ENCODE measurements at places on chromosomes 3 and 15.

- no peak for DNase-seq
Measured at GRCh38 chr15:38823263-38823662, 258.6 kb upstream of the RASGRP1 start.

GRCh38 chr3:98180319-98180890, 13.9 kb downstream of the OR5H15 start:
- no peak for DNase-seq

- no peak for DNase-seq
Measured at GRCh38 chr3:64799606-64800005, 111.8 kb upstream of the ADAMTS9 start.

- no peak for DNase-seq
Measured at GRCh38 chr3:46429671-46430070, 22.6 kb downstream of the CCRL2 start.

DNA sequence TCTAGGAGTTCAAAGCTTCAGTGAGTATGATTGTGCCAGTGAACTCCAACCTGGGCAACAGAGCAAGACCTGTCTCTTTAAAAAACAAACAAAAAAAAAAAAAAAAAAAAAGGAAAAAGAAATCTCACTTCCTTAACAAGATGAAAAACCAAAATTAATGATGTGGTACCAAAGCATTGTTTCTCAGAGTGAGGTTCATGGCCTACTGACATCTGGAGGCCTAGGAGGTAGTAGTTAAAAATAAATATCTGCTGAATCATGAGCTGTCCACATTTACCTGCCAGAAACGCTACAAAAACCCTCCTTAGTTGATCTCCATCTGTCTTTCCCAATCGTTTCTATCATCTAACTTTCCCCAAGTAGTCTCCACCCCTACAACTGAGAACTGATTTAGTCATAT, 51.2 kb downstream of the EPHA6 start:
- no peak for DNase-seq

- DNase-seq, result no peak
Measured at GRCh38 chr15:53536479-53537120, 222.9 kb downstream of the WDR72 start.

DNA sequence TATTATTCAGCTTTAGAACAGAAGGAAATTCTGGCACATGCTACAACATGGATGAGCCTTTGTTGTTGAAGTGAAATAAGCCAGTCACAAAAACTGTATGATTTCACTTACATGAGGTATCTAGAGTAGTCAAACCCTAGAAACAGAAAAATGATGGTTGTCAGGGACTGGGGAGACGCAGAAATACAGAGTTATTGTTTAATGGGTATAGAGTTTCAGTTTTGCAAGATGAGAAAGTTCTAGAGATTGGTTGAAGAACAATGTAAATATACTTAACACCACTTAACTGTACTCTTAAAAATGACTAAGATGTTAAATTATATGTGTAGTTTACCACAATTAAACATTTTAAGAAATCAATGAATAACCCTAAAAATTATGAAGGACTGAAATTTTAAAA, 15.8 kb downstream of the SPTSSB start:
- no peak for DNase-seq

- DNase-seq, result no peak
Measured at GRCh38 chr3:172069478-172069877, 30.1 kb downstream of the FNDC3B start.

DNA sequence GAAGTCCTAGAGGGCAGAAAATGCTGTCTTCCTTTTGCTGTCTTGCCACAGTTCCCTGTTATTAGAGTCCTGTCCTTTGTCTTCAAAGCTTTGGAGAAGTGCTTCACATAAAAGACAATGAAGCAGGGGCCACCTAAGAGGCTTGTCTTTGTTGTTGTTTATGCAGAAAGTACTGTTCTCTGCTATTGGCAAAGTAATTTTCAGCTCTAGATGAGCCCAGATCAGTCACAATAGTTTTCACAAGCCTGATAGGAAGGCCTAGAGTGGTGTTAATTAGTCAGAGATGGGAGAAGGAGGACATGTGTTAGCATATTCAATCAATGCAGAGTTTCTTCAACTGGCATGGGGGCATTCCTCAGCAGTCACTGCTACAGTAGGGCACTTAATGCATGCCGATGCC, 300.0 kb downstream of the PTPRG start:
- no peak for DNase-seq

- DNase-seq, result no peak
Measured at GRCh38 chr15:43093026-43093425, 12.8 kb downstream of the UBR1 start.
